ENCODE measurements at places on chromosomes 13 and 19. TPM values are rescaled to one million over a fixed set of nuclear protein-coding genes. Genes with fewer than 3 reads are reported as not detected.
A peak's percentile ranks its signal among the peaks of the same experiment; 100 is the strongest.

DNA sequence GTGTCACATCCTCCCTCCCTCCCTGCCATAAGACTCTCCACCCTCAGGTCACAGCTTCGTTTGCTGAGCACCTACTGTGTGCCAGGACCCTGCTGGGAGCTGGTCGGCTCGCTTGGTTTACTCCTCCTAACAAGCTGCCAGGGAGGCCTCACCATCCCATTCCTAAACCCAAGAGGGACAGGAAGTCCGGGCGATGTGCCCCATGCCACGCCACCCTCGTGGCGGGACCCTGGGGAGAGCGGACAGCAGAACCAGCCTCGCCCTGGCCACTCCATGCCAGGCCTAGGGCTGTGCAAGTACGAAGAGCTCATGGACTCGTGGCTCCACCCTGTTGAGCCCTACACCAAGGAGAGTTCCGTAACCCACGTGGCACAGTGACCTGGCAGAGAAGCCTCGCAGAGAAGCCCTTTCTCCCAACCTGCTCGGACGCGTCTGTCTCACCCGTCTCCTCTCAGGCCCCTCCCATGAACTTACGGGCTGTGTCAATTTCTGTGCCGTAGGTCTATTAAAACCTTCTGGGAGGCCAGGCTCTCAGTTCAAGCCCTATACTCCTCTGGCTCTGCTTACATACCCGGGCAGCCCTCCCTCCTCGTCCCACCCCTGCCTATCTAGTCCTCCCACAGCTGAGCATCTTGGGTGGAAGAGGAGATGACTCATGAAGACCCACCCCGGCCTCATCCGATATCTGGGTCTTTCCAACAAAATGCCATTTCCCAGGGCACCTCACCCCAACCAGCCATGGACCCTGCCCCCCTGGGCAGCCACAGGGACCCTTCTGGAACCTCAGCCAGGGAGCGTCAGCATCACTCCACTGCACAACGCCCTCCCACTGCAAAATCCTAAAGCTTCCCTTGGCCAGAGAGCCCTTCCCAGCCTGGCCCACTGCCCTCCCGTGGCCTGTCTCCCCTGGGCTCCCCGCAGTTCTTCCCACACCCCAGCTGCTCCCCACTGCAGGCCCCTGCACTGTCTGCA lies 2.6 kb downstream of the UBXN6 start:
- DNase-seq: no peak

- DNase-seq: peak; percentile 48
Measured at GRCh38 chr13:37074703-37075102, 15.2 kb upstream of the SUPT20H start.

GRCh38 chr19:8531470-8531869 lies 17.5 kb upstream of the ZNF414 start:
- DNase-seq: no peak

GRCh38 chr19:43908659-43909058 lies 26.4 kb downstream of the ZNF45 start:
- DNase-seq: no peak

DNA sequence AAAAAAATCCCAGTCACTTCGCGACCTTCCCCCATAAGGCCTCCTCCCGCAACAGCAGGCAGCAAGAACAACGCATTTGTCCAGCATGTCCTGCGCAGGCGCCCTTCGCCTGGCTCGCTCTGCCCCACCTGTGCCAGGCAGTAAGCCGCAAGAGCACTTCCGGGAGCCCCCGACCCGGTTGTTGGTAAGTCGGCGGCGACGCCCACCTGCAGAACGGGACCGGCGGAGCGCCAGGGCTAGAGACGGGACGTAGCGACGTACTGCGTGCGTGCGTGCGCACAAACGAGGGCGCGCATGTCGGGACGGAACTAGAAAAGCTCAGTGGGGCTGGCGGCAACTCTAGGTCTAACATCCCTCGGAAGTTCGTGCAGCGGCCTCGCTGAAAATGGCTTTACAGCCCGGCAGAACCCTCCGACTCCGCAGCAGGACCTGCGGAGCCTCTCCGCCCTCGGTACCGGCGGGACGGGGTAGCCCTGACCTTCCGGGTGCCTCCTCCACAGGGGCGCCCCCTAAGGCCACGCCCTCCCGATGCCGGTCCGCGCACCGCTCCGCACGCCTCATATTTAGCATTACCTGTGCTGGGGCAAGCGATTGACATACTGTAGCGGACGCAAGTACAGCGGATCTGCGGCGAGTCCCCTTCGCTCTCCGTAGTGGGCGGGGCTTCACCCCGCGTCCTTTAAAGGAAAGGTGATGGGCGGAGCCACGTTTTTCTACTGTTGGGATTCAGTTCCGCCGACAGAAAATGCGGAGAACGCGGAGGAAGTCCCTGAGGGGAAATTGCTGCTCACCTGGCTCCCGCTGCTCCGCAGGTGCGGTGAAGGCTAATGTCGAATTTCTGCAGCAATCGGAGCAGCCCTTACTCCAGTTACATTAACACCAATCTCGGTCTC lies at the start of gene MTIF3:
Gene MTIF3 (minus strand): TSS at position 629 of the 893 bp plus-strand sequence. CDS start 10,116 bp downstream, outside the sequence.
- peak; percentile 99 for DNase-seq

DNA sequence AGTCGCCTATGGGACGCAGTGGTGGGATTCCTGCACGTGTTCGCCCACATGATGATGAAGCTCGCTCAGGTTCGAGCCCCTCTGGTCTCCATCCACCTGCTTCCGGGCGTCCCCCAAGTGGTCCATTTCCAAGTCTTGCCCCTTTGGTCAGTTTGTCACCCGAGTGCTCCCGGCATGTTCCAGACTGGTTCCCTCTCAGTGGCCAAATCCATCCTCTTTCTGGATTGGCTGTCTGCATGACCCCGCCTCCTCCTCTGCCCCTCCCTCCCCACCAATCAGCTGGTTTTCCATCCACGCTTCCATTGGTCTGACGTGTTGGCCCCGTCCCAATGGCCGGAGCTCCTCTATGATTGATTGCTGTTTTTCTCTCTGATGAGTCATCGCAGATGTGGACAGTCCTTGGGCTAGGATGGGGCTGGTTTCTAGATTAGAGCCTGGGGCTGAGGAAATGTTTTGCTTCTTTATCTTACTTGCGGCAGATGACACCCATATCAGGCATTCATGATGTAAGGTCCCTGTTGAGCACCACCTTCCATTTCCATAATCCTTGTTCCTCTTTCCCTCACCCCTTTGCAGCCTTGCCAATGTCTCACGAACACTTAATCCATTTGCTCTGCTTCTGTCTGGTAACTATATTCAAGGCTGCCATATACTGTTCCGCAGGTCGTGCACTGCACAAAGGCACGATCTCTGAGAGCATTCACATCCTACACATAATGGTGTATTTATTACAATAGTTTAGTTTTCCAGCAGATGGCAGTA lies 73.8 kb downstream of the MAP4K1 start:
- DNase-seq: peak; percentile 72

The NBEA gene
- total RNA-seq: 26.9 TPM
